ENCODE measurements at places on chromosomes 16 and 17. TPM values are rescaled to one million over a fixed set of nuclear protein-coding genes. Genes with fewer than 3 reads are reported as not detected.

DNA sequence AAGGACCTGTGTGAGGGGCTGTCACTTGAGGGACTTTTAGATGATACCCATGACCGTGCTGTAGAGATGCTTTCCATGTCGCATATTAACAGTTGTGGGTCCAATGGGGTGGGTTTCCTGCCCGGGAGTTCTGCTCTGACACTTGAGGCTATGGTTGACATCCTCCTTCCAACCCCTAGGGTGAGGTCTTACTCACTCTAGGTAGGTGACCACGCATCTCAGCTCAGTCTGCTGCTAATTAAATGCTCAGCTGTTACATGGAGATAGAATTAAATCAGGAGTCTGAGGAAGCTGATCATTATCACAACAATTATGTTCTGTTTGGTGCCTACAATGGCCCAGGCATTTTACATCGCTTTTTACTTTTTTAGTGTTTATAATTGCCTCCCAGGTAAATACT lies 40.2 kb downstream of the OSBPL7 start:
- no peak for DNase-seq
- no peak overlapping the region for H3K27ac ChIP-seq
- H3K4me1 ChIP-seq: no peaks in the 10 kb centered on the region
- no peak overlapping the region for H3K4me3 ChIP-seq
- peaks cover 29% of the 10 kb centered on the region for H3K27me3 ChIP-seq
- no peaks in the 10 kb centered on the region for H3K36me3 ChIP-seq

DNA sequence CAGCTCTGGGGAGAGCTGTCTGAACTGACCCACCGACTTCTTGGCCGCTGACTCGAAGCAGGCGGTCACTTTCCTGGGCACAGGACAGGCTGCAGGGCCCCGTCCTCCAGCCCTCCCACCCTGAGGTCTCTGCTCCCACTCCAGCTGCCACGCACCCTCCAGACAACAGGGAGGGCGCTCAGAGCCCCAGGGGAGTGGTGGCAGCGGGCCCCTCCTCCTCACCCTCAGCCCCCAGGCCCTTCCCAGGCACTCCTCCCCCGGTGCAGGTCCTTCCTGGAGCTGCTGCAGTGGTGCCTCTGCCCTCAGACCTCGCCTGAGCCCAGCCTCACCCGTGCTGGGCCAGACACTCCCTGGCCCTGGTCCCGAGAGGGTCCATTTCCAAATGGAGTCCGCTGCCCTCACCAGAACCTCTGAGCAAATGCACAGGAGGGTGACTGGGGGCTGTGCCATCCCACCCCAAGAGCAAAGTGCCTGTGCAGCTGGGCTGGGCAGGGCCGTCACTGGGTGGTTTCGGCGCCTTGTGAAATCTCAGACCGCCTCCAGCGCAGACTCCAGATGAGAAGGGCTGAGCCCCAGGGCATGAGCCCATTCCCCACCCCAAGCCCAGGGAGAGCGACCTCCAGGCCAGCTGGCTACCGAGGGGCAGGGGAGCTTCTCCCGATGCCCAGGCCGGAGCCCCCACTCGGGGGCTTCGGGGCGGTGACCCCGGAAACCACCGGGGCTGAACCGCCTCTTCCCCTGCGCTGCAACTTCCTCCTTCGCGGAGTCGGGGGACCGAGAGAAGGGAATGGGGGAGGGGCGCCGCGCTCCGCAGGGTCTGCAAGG lies 717 bp downstream of the CYBA start:
- peak overlapping the region; percentile 45 for H3K27ac ChIP-seq
- H3K4me3 ChIP-seq: peak overlapping the region; percentile 96
- H3K36me3 ChIP-seq: no peaks in the 10 kb centered on the region
- no peaks in the 10 kb centered on the region for H3K27me3 ChIP-seq

DNA sequence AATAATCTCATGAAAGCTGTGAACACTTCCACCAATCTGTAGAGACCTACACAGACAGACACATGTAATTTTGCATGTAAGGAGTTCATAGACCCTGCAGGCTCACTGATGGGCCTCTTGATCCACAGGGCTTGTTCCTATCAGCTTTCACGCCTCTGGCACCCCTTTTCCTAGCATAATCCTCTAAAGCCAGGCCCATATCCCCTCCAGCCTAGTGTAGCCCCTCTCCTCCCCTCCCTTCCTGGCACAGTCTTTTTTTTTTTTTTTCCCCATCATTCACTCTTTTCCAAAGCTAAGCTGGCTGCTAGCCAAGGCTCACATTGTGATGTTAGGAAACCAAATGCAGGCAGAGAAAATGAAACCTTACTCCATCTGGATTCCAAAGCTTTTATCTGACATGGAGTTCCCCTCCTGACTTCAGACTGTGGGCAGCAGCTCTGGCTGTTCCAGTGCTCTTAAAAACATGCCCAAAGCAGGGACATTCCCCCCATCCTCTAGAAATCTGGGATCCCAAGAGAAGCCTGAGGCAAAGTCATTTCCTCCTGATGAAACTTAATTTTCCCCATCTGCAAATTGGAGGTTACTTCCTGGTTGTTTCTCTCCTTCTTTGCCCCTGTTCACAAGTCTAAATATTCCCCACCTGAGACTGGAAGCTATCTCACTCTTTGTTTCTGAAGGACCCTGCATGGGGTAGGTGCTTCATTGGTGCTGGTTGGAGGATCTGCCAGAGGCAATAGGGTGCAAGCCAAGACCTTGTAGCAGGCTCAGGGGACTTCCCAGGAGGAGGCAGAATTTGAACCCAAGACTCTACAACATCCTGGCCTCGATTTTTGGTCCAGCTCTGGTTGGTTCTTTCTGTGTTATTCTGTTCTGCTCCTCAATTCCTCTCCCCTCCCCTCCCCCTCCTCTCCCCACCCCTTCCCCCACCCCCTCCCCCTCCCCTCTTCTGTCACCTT lies 9.9 kb upstream of the CCL5 start:
- H3K36me3 ChIP-seq: no peaks in the 10 kb centered on the region
- no peak overlapping the region for H3K4me3 ChIP-seq
- no peaks in the 10 kb centered on the region for H3K4me1 ChIP-seq
- DNase-seq: peak; percentile 2

- peaks cover 82% of the 10 kb centered on the region for H3K27me3 ChIP-seq
- DNase-seq: peak; percentile 47
- no peak overlapping the region for H3K27ac ChIP-seq
- H3K36me3 ChIP-seq: no peaks in the 10 kb centered on the region
- no peaks in the 10 kb centered on the region for H3K4me1 ChIP-seq
- H3K4me3 ChIP-seq: no peak overlapping the region
These were observed 20.9 kb downstream of the RPTOR start for GRCh38 chr17:80565343-80566053.

- H3K36me3 ChIP-seq: no peaks in the 10 kb centered on the region
- H3K4me3 ChIP-seq: no peak overlapping the region
- no peak overlapping the region for H3K27ac ChIP-seq
- no peak for DNase-seq
- H3K27me3 ChIP-seq: no peaks in the 10 kb centered on the region
- H3K4me1 ChIP-seq: peaks cover 19% of the 10 kb centered on the region
These were observed 239.2 kb downstream of the PRKCA start for GRCh38 chr17:66541461-66542128.

DNA sequence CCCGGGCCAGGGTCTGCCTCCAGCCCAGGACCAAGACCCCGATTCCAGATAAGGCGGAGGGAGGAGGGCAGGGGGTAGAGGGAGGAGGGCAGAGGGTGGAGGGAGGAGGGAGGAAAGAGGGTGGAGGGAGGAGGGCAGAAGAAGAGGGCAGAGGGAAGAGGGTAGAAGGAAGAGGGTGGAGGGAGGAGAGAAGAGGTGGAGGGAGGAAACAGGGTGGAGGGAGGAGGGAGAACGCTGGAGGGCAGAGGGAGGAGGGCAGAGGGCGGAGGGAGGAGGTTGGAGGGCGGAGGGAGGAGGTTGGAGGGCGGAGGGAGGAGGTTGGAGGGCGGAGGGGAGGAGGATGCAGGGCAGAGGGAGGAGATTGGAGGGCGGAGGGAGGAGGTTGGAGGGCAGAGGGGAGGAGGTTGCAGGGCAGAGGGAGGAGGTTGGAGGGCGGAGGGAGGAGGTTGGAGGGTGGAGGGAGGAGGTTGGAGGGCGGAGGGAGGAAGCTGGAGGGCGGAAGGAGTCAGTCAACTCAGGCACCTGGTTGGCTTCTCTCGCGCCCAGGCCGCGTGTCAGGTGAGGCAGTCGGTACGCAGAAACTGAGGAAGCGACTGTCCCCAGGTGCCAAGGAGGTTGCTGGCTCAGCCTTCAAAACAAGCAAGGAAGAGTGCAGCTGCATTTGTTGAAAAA lies 65.2 kb downstream of the KLHDC4 start:
- no peaks in the 10 kb centered on the region for H3K36me3 ChIP-seq
- no peaks in the 10 kb centered on the region for H3K27me3 ChIP-seq
- no peak for DNase-seq
- H3K4me3 ChIP-seq: no peak overlapping the region
- no peak overlapping the region for H3K27ac ChIP-seq

Gene BIRC5
- 114 TPM for total RNA-seq

Gene EFNB3
- total RNA-seq: 7.7 TPM

- H3K4me1 ChIP-seq: peaks cover 43% of the 10 kb centered on the region
- no peaks in the 10 kb centered on the region for H3K36me3 ChIP-seq
- H3K4me3 ChIP-seq: peak overlapping the region; percentile 58
- H3K27ac ChIP-seq: no peak overlapping the region
- peak; percentile 71 for DNase-seq
- H3K27me3 ChIP-seq: peaks cover 28% of the 10 kb centered on the region
These were observed 2.0 kb downstream of the MAF start for GRCh38 chr16:79598348-79599181.

Gene PDILT
- not detected for total RNA-seq

Gene AIPL1
- total RNA-seq: 0.17 TPM

DNA sequence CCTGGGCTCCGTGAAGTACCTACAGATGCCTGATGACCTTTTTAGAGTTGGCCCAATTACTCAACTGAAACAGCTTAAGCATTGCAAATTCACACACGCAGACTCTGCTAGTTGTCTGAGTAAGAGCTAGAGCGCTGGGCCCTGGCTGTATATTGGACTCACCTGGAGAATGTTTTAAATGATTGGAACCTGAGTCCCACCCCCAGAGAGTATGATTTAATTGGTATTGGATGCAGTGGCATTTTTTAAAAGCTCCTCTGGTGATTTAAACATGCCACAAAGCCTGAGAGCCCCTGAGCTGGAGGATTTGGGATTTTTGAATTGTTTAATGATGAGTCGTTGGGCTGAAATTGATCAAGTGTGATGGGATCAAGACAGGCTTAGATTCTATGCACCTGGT lies 143.9 kb upstream of the SDK2 start:
- no peak overlapping the region for H3K27ac ChIP-seq
- DNase-seq: no peak
- no peaks in the 10 kb centered on the region for H3K27me3 ChIP-seq
- no peaks in the 10 kb centered on the region for H3K36me3 ChIP-seq

- peaks cover 4% of the 10 kb centered on the region for H3K4me1 ChIP-seq
- DNase-seq: no peak
- no peak overlapping the region for H3K27ac ChIP-seq
- no peaks in the 10 kb centered on the region for H3K27me3 ChIP-seq
These were observed 57.2 kb upstream of the SEC14L1 start for GRCh38 chr17:77083531-77083930.

DNA sequence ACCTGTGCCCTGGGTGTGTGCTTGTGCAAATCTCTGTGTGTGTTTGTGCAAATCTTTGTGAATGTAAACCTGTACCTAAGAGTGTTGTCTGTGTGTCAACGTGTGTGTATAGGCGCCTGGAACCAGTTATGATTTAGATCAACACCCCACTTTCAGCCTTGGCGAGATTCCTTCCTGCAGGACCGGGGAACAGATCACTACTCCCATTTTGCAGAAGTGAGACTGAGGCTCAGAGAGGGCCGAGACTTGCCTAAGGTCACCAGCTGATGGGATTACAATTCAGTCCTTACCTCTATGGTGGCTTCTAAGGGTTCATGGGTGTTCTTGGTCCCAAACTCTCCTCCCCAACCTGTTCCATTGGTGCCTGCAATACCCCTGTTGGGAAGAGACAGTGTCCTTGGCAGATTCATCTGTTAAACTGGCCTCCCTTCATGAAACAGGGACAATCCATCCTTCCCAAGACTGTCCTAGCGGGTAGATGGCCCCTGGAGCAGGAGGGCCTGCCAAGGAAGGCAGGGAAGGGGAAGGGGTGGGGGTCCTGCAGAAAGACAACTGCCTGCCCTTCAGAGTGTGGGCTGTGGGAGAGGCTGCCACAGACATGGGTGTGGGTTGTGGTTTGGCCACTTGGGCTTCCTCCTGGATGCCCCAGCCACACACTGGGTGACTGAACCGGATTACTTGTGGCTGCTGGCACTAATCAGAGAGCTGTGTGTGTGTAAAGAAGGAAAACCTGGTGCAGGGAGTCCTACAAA lies 6.9 kb upstream of the MAPK7 start:
- no peaks in the 10 kb centered on the region for H3K36me3 ChIP-seq
- H3K27me3 ChIP-seq: no peaks in the 10 kb centered on the region
- DNase-seq: no peak
- H3K27ac ChIP-seq: no peak overlapping the region
- H3K4me3 ChIP-seq: no peak overlapping the region
- peaks cover 5% of the 10 kb centered on the region for H3K4me1 ChIP-seq

Gene CXCL16
- 4.1 TPM for total RNA-seq

Gene TBC1D3E
- total RNA-seq: not detected

GRCh38 chr16:1909561-1910231 lies 8.5 kb downstream of the HS3ST6 start:
- peaks cover 3% of the 10 kb centered on the region for H3K27me3 ChIP-seq
- peaks cover 3% of the 10 kb centered on the region for H3K4me1 ChIP-seq
- no peak for DNase-seq
- H3K4me3 ChIP-seq: no peak overlapping the region

Gene HEATR9
- total RNA-seq: not detected

GRCh38 chr17:41480136-41480535 lies 815 bp downstream of the KRT35 start:
- no peaks in the 10 kb centered on the region for H3K4me1 ChIP-seq
- H3K27me3 ChIP-seq: no peaks in the 10 kb centered on the region
- DNase-seq: no peak
- H3K27ac ChIP-seq: no peak overlapping the region

Gene TM4SF5
- total RNA-seq: not detected

Gene EME1
- 5.9 TPM for total RNA-seq

Gene DPEP1
- total RNA-seq: 0.93 TPM

DNA sequence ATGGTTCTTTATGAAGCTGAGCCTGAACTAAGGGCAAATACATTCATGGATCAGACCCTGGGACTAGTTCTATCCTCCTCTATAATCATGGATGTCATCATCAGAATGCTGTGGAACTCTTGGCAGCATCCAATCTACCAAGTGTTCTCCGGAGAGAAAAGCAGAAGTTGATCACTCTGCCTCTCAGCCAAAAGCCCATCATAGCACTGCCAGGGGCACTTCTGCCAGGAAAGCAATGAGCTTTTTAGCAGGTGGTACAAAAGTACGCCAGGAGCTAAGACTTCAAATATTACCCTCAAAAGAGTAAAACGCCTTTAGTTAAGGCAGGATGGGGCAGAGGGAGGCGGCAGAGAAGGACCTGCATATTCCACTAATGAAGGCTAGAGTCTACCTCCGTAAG lies 279.0 kb downstream of the SLC39A11 start:
- no peak overlapping the region for H3K4me3 ChIP-seq
- no peaks in the 10 kb centered on the region for H3K4me1 ChIP-seq
- no peak overlapping the region for H3K27ac ChIP-seq
- H3K27me3 ChIP-seq: no peaks in the 10 kb centered on the region
- no peak for DNase-seq

- H3K4me3 ChIP-seq: no peak overlapping the region
- DNase-seq: no peak
- H3K27ac ChIP-seq: no peak overlapping the region
- no peaks in the 10 kb centered on the region for H3K36me3 ChIP-seq
- no peaks in the 10 kb centered on the region for H3K4me1 ChIP-seq
These were observed 140.2 kb upstream of the CHMP6 start for GRCh38 chr17:80851277-80851925.

Gene MEIOB
- total RNA-seq: 6.3 TPM

Data from GM23338 (cell line).